ENCODE measurements at places on chromosomes 2 and 18.

DNA sequence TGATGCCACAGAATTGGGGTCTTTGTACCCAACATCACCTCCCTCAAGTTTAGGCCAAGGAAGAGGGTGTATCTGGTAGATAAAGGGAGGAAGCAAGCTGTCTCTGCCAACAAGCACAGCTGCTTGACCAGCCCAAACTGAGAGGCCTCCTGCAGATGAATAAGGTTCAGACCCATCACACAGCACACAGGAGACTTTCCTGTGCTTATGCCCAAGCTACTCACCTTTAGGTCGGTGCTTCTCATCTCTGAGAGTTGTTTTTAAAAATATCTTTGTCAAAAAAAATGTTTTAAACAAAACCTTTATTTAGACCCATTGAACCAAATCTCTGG, 24.7 kb upstream of the SP3 start:
- no peak for DNase-seq

- no peak for DNase-seq
These were observed 47.8 kb downstream of the FAM168B start for GRCh38 chr2:131045286-131046027.

DNA sequence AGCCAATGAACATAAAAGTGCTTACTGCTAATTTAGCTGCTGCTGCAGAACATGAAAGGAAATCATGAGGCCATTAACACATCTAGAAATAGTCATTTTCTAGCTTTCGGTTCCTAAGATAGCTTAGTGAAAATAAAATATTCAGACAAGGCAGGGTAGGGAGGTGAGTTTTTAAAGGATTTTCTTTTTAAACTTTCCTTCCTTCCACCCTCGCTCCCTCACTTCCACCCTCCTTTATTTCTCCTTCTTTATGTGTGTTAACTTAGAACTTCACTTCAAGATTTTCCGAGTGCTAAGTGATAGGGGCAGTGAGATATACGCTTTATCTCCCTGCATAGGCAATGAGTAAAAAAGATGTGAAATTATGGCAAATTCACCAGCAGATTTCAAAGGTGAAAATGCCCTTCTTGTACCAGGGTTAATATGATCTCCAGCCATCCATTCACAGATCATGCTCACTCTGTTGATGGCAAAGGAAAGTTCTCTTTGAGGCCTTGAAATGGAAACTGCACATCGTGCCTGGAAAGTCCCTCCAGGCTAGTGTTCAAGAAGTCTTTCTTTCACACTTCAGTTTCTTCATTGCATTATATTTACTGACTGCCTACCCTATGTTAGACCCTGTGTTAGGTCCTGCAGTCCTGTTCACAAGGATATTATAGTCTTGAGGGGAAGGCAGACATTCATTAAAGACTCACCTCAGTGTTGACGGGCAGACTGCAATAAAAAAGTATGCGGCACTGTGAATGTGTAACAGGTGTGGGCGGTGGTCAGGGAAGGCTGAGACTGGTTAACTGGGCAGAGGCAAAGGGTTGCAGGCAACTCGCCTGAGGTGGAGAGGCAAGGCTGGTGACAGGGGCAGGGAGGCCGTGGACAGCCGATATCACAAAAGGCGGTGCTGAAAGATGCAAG, 200.8 kb downstream of the PLCL1 start:
- DNase-seq, result no peak

- DNase-seq, result no peak
These were observed 153.5 kb downstream of the ANTXR1 start for GRCh38 chr2:69166465-69166811.

- DNase-seq, result no peak
These were observed 847.2 kb downstream of the TDRD15 start for GRCh38 chr2:21970971-21971370.

DNA sequence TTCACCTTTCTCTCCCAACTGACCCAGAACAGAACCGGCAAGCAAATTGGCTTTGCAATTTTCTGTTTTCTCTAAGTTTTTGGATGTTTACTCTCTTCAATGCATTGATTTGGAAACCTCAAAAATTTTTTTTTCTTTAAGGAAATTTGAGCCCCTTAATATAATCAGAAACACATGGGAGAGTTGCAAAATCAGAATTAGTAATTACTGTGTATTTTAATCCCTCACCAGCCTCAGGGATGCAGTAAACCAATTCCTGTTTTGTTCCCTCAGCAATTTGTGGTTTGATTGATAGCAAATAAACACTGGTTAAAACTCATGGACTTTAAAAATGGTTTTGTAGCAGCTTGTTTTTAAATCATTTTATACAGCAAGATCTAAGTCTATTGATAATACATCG, 281.5 kb downstream of the NEDD4L start:
- DNase-seq, result no peak

DNA sequence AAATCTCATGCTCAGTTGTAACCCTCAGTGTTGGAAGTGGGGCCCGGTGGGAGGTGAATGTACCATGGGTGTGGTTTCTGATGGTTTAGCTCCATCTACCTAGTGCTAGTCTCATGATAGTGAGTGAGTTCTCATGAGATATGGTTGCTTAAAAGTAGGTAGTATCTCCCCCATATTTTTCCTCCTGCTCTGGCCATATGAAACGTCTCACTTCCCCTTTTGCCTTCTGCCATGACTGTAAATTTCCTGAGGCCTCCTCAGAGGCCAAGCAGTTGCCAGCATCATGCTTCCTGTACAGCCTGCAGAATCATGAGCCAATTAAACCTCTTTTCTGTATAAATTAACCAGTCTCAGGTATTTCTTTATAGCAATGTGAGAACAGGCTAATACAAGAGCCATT, 62.8 kb upstream of the RNF152 start:
- DNase-seq, result no peak

DNA sequence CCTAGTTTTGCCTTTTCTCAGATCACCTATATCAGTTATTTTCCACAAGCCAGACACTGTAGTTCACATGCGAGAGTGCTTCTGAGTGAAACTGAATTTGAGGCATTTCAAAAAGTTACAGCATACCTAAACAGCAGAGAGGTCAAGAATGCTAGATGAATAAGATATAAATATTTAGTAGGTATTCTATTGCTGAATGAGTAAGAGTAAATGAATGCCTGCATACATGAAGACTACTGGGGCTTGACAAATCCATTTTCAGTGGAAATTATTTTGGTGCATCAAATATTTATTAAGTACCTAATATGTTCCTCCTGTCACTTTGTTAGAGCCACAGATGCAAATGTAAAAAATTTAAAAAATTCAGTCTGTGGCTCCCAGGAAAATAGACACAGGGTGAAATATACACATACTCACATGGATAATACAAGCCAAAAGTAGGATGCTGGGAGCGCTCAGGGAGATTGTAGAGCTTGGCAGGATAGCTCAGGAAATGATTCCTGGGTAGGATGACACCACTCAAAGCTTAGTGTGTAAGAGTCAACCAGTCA, 27.6 kb upstream of the CDC42EP3 start:
- DNase-seq, result no peak

DNA sequence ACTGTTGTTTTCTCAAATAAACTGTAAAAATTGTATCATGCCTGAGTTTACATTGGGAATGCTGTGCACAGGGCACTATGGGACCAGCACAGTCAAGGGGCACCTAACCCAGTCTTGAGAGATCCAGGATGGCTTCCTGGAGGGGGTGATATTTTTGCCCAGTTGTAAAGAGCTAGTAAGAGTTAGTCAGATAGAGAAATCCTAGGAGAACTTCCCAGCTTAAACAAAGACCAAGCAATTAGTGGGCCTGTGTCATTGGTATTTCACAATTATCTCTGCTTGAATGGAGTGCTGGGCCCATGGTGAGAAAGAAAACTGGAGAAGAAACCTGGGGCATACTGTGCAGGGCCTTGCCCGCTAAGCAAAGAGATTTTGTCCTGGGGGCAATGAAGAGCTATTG, 12.2 kb downstream of the XDH start:
- DNase-seq, result no peak

DNA sequence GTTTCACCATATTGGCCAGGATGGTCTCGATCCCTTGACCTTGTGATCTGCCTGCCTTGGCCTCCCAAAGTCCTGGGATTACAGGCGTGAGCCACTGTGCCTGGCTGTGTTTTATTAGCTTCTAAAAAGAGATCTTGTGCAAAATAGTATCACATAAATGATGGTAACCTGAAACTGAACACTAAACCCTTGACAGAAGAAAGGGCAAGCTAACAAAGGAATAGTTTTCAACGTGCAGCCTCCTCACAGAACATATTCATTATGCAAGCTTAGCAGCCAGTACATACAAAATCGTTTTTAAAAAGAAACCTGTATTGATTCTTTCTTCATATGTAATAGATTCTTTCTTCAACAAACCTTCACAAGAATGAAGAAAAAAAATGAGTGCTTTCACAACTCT, 20.6 kb downstream of the CHN1 start:
- no peak for DNase-seq

DNA sequence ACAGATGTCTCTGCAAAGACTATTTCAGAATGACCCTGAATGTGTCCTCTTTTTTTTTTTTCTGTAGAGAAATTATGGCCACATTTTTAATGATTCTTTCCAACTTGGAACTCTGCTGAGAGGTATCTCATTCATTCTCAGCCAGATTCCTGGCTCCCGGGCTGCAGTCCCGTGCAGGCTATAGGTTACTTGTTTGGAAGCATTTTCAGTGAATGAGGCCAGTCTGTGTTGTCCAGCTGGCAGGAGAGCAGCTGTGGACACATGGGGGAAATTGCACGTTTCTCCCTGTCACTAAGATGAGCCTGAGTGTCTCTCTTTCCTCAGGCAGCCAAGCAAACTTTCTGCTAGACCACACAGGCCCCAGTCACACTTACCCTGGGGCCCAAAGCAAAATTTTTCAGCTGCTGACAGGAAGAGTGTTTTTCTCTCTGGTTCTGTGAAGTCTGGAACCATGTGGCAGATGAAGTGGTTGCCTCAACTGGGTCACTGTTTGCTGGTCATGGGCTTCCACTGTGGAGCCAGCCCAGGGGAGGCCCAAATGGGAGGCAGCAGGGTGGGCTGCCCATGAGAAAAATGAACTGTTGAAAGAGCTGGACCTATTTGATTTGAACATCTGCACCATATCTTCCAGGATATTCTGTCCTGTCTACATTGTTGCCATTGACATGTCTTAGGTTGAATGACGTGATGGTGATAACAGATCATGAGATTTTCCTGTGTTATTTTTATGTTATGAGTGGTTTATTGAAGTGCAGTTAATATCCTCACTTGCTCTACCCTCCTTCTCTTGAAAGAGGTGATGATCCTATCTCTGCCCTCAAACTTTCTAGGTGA, 431.2 kb downstream of the LPIN1 start:
- no peak for DNase-seq

DNA sequence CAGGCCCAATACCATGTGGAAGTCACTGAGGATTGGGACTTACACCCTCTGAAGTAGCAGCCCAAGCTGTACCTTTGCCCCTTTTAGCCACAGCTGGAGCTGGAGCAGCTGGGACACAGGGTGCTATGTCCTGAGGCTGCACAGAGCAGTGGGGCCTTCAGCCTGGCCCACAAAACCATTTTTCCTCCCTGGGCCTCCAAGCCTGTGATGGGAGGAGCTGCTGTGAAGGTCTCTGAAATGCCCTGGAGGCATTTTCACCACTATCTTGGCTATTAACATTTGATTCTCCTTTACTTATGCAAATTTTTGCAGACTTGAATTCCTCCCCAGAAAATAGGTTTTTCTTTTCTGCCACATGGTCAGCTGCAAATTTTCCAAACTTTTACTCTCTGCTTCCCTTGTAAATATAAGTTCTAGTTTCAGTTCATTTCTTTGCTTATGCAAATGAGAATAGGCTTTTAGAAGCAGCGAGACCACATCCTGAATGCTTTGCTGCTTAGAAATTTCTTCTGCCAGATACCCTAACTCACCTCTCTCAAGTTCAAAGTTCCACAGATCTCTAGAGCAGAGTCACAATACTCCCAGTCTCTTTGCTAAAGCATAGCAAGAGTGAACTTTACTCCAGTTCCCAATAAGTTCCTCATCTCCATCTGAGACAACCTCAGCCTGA, 213.8 kb upstream of the MGAT5 start:
- DNase-seq, result no peak

GRCh38 chr2:132662732-132663131, 7.3 kb downstream of the LYPD1 start:
- no peak for DNase-seq

GRCh38 chr2:167758292-167758691, 489.1 kb downstream of the STK39 start:
- no peak for DNase-seq
